ENCODE measurements at places on chromosomes 4 and X.

- DNase-seq: no peak
These were observed 40.3 kb downstream of the HDAC8 start for GRCh38 chrX:72532366-72532765.

DNA sequence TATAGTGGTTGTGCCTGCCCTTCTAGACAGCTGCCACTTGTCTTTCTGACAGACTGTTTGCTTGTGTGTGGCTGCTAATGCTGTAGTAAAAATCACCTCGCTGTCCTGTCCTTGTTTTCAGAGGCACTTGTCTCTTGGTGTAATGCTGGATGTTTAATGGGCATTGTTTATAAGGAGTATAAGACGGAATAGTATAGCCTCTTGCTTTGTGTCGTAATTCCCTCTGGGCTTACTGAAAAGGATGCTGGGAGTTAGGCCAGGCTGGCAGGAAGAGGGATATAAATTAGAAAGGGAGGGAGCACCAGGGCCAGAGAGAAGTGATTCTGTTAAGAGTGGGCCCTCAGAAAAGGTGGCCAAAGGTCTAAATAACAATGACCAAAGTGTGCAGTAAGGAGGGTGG is 29.0 kb downstream of the NHS start:
- DNase-seq: no peak

DNA sequence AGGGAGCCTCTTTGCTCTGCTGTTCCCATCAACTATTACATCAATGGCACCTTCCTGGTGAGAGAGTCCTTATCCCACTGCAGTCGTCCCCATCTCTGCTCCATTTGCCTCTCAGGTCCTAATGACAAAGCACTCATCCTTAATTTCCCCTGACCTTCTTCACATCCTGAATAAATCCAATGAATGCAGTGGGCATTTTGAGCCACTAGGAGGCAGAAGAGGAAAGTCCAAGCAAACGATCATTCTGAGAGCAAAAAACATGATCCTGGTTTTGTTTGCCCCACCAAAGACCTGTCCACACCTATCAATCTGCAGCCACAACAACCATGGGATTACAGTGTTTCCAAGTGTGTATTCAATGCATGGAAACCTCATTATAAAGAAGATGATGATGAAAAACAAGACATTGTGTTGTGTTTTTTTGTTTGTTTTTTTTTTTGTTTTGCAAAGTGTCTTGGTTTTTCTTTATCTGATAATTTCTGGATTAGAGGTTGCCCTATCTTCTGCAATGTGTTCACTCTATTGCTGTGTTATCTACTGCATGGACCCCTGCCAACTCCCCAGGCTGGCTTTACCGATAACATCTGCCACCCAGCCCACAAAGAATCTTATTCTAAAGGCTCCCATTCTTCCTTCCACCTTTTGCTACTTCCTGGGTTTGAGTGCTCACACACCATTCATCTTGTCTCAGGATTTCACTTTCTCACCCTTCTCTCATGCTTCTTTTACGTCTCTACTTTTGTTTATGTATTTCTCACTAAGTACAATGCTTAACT is 207.2 kb downstream of the NLGN4X start:
- DNase-seq: no peak

GRCh38 chrX:31665454-31665853 is 593.6 kb upstream of the FTHL17 start:
- DNase-seq: no peak

DNA sequence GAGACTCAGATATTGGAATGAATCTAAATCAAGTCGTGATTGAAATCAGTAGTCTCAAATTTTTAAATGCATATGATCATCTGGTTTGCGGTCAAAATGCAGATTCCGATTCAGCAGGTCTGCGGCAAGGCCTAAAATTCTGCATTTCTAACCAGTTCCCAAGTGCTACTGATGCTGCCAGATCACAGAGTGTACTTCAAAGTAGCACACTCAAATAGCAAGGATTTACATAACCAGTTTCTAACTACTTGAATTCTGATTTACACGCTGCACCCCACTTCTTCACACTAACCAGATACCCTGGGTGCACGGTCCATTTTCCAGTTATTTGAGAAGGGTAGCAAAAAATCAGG is 752 bp downstream of the MBTPS2 start:
- DNase-seq: no peak

GRCh38 chr4:60452266-60452665 is 747.9 kb upstream of the ADGRL3 start:
- DNase-seq: no peak

GRCh38 chrX:5648941-5649568 is 579.6 kb downstream of the NLGN4X start:
- no peak for DNase-seq

Measured in left ventricle myocardium superior (tissue), 1 donor.